Pulmonary artery endothelial cell (primary cell): ENCODE measurements at places on chromosomes 7 and 10.

GRCh38 chr10:85593226-85593772 is 773.3 kb downstream of the GRID1 start:
- DNase-seq, result no peak

- DNase-seq, result no peak
Observed at GRCh38 chr7:101985057-101985902, 167.9 kb downstream of the CUX1 start.

- DNase-seq, result no peak
Observed at GRCh38 chr10:20622531-20623211, 274.4 kb downstream of the NEBL start.

GRCh38 chr10:74824900-74825370 is 1.5 kb upstream of the KAT6B start:
- DNase-seq, result no peak

DNA sequence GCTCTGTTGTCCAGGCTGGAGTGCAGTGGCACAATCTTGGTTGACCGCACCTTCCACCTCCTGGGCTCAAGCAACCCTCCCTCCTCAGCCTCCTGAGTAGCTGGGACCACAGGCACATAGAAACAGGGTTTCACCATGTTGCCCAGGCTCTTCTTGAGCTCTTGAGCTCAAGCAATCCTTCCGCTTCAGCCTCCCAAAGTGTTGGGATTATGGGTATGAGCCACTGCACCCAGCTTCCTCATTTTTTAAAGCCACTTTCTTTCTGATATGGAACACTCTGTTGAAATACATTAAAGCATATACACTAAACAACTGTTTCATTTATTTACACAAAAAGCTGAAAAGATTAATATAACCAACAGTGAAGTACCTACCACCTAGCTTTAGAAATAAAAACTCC is 117.2 kb downstream of the CLEC2L start:
- no peak for DNase-seq

GRCh38 chr7:105106473-105106872 is 92.5 kb downstream of the KMT2E start:
- no peak for DNase-seq

DNA sequence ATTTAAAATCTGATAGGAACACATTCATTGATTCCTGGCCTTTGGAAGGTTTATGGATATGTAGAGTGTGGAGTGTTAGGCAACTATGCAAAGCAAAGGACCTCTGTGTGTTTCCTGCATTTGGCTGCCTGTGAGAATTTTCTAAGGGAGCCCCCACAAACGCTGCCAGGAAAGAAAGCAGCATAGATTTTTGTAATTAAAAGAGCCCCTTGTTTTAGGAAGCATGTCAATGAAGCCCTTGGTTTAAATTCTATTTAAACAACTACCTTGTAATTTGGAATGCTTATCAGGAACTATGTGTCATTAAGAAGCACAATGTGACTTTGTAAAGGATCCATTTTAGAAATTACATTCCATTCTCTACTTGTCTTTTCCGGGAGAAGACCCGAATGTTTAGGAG is 742.5 kb downstream of the NXPH1 start:
- DNase-seq, result no peak

- no peak for DNase-seq
Observed at GRCh38 chr7:46209611-46210388, 288.7 kb upstream of the IGFBP3 start.

- no peak for DNase-seq
Observed at GRCh38 chr10:84447701-84448400, 119.5 kb downstream of the CCSER2 start.

GRCh38 chr10:73625004-73625883 is 16.0 kb downstream of the MYOZ1 start:
- no peak for DNase-seq

- no peak for DNase-seq
Observed at GRCh38 chr7:38512704-38513103, 118.5 kb downstream of the AMPH start.

DNA sequence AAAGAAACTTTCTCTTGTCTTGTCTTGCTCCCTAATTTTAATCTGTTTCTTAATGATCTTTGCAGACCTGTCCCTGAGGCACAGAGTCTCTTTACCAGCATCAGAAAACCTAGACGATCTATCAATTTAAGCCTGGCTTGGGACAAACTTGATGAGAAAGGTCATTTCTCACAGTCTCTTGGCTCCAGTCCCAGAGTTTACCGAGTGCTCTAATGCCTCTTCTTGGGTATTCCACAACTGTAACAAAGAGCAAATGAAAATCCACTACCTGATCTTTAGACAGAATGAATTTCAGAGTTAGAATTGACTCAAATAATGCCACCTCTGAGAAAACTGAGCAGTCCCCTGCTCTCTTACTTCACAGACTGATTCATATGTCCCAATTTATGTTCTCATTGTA is 106.4 kb upstream of the DNAJB12 start:
- no peak for DNase-seq

DNA sequence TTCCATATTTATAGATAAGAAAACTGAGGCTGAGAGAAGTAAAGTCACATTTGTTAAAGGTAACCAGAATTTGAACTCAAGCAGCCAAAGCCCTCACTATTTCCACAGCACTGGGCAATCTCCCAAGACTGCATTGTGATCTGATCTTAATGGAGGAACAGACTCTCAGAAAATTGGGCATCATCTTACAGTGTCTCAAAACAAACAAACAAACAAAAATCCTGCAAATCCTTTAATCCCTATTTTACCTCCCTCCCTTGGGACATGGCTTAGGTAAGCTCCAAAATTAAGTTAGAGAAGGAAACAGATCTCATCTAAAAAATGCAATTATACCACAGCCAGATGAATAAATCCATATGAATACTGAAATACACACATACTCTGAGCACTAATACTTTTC is 57.5 kb downstream of the FHIP2A start:
- DNase-seq, result no peak

DNA sequence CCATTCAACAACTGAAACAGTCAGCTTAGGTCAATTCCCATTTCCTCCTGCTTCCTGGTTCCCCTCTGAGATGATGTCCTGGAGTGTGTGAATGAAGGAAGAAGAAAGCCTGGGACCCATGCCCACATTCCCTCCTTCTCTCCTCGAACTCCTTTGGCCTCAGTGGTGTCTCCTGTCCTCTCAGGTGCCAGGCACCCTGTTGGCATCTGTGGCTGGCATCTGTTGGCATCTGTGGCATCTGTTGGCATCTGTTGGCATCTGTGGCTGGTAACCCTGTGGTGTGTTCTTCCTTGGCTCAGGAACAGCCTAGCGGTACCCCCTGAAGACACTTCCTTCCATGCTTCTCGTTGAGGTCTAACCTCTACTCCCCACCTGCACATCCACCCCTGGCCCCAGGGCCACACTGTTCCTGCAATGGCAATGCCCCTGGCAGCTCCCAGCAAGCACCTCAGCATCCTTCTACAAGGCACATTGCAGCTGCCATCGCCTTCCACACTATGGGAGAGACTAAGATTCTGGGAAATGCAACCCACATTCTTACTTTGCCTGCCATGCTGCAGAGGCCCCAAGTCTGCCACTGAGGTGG is 114.4 kb upstream of the NEBL start:
- DNase-seq, result no peak

- no peak for DNase-seq
Observed at GRCh38 chr10:132913559-132914115, 28.7 kb downstream of the CFAP46 start.

DNA sequence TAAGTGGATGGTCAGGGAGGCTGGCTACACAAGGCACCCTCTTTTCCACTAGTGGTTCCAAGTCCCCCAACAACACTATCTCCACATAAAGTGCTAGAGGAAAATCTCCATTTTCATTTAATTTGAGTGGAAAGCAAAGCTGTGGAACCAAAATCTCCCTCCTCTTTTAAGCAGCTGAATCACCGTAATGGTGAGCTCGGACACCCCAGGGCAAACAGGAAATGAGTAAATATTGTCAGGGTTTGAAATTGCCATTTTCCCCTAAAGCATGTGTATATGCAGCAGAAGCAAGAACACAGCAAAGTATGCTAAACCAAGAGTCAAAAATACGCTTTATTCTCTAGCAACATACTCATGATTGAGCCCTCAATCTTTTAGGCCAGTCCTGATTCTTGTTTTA is 143.7 kb downstream of the GPAM start:
- DNase-seq, result no peak

DNA sequence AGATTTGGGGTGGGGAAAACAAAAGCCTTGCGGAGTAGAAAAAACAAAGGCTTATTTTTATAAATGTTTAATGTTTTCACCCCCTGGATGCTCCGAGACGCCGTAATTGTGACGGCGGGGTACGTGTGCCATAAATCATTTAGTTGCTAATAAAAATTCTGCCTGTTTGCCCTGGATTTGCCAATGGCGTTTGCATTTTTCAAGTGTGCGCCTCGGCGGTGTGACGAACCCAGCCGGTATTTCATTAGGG is 2.5 kb upstream of the TNRC18 start:
- DNase-seq, result no peak

GRCh38 chr10:75814014-75814413 is 382.6 kb downstream of the LRMDA start:
- DNase-seq, result no peak

GRCh38 chr10:17816199-17816598 is 7.1 kb downstream of the MRC1 start:
- no peak for DNase-seq

DNA sequence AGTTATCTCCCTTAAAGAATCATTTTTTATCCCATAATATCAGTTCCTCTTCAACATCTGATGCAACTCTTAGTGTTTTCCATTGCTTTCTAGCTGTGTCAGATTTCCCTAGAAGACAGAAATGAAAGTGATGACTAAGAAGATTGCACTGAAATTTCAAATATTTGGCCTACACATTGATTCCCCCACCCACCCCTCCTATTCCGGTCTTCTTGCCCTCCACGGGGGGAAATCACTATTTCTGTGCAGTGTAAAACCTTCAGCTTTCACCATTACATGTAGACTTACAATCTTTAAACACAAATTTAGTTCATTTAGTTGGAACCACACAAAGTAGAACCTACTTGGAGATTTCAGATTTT is 63.7 kb upstream of the IL6 start:
- no peak for DNase-seq

DNA sequence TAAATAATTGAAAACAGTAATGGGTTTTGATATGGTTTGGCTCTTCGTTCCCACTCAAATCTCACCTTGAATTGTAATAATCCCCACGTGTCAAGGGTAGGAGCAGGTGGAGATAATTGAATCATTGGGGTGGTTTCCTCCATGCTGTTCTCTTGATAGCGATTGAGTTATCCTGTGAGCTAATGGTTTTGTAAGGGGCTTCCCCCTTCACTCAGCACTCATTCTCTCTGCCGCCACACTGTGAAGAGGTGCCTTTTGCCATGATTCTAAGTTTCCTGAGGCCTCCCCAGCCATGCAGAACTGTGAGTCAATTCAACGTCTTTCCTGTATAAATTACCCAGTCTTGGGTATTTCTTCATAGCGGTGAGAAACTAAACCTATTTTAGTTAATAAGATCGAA is 551.7 kb upstream of the POT1 start:
- no peak for DNase-seq

GRCh38 chr7:47951374-47951773 is 3.1 kb upstream of the PKD1L1 start:
- DNase-seq, result no peak

GRCh38 chr7:6623589-6624245 is 8.3 kb downstream of the ZNF853 start:
- DNase-seq, result no peak

DNA sequence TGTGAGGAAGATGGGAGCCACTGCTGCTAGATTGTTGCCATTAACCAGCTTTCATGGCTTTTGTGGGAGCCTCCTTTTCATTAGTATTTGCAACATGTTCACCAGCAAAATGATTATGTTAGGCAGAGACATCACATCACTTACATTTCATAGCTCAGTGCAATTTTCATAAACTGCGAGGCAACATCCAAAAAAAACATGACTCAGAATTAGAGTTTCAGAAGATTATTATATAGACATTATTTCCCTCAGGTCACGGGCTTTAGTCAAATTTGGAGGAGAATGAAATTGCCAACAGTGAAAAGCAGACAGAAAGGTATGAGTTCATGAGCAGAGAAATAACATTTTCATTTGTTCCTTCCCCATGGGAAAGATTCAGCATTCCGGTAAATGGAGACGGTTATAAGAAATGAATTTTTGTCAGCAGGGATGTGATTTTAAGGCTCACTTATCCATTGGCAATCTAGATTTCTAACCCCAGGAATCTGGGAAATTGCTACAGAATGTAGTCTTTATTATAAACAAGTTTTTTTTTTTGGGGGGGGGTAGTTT is 573.2 kb downstream of the AUTS2 start:
- DNase-seq, result no peak

GRCh38 chr10:129790715-129791446 is 173.2 kb downstream of the EBF3 start:
- no peak for DNase-seq

DNA sequence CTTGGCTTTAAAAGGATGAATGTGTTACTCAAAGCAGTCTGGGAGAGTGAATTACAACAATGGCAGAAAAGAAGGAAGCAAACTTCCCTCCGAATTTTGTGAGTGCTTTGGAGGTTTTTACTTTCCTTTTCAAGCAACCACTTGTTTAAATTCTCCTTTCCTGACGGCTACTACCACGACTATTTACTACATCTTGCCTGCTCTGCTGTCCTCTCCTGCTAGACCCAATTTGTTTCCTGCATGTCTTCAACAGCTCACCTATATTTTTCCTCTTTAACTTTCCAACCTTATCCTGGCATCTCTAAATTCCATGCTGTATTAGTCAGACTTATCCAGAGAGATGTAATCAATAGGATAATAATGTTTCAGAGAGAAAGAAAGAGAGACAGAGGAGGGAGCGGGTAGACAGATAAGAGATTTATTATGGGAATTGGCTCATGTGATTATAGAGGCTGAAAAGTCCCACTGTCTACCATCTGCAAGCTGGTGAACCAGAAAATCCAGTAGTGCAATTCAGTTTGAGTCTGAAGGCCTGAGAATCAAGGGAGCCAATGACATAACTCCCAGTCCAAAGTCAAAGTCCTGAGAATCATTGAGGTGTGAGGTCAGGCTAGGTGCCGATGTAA is 42.8 kb upstream of the SLC13A1 start:
- no peak for DNase-seq

DNA sequence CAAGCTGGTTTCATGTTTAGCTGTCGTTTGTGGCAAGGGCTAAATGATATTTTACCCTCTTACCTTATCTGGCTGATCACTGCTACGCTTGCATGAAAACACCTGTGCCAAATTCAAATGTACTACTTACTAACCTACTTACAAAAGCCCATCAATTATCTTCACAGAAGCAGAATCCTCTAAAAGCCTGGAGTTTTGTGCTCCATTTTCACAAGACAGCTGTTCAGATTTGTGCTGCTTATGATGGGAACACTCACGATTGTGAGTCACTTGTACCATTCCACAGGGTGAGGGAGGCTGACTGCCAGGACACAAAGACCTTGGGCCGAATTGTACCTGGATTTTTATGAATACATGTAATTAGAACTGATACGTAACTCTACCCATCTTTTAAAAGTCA is 245.0 kb upstream of the NPY start:
- DNase-seq, result no peak

GRCh38 chr10:15208221-15208620 is 39.7 kb upstream of the NMT2 start:
- no peak for DNase-seq
